ENCODE measurements at places on chromosomes 7 and 10. TPM values are rescaled to one million over a fixed set of nuclear protein-coding genes. Genes with fewer than 3 reads are reported as not detected.

DNA sequence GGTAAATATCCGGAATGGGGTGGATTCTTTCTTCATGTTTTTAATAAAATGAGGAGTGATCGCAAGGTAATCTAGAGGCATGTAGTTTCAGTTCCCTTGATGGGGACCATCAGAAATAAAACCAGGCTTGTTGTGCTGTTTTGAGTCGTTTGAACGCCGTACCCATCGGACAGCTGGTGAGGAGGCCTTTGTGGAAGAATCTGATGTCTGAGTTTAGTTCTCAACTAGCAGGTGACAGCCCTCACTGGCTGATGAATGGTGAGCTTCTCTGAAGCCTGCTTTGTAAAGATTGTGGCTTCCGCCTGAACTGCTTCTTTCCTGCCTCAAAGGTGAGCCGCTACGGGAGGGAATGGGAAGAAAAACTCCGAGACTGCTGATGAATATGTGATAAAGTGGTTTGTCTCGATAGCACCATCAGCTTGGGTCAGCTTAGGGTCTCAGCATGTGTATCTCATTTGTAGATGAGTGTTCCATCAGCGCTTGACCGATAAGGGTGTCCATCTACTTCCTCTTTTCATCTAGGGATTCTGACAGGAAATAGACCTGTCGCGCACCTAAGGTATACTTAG lies 977 bp downstream of the TMEM248 start:
- H3K4me1 ChIP-seq: peaks cover 13% of the 10 kb centered on the region
- DNase-seq: no peak

- 0 out of 2 replicates have a peak, but pooled peaks cover 3% of the 10 kb centered on the region for H3K36me3 ChIP-seq
- no peak overlapping the region for H3K27ac ChIP-seq
- no peak overlapping the region for H3K4me3 ChIP-seq
- no peak for DNase-seq
- H3K27me3 ChIP-seq: no peaks in the 10 kb centered on the region
These were observed 54.9 kb downstream of the FAM171A1 start for GRCh38 chr10:15316145-15316544.

DNA sequence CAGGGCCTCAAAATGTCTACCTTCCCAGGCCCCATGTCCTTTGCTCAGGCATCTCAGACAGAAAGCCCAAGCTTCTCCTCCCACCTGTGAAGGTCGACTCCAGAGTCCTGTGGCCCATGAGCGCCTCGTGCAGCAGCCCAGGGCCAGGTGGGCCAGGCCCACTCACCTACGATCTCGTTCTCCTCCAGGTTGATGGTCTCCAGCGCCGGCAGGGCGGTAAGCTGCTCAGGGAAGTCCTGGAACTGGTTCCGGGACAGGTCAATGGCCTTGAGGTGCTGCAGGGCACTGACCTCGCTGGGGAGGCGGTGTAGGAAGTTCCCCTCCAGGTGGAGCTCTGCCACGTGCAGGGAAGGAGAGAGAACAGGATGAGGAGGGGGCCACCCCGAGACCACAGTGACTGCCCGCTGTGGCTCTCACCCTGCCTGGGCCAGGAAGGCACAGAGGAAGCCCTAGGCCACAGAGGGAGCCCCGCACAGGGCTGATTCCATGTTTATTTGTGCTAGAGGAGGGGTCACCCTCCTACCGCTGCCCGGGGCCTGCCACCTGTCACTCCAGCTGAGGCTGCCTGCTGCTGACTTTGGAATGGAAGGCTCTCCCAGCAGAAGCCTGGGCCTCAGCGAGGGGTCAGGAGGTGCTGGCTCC lies 40.0 kb upstream of the NPFFR1 start:
- no peaks in the 10 kb centered on the region for H3K36me3 ChIP-seq
- peaks cover 17% of the 10 kb centered on the region for H3K4me1 ChIP-seq
- H3K4me3 ChIP-seq: no peak overlapping the region
- H3K27me3 ChIP-seq: no peaks in the 10 kb centered on the region
- no peak overlapping the region for H3K27ac ChIP-seq

DNA sequence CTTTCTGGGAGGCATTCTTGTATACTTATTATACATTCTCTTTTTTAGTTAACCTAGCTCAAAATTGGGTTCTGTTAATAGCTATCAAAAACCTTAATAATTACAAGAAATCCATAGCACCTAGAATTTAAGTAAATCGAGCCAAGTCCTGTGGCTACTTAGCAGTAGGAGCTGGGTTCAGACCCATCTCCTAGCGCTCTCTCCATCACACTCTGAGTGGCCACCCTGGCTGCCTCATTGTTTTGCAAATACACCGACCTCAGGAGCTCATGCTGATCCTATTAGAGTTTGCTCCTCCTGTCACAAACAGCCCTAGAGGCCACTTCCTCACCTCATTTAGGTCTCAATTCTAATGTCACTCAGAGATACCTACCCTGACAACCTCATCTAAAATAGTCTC lies 46.2 kb upstream of the OSBPL3 start:
- H3K4me3 ChIP-seq: no peak overlapping the region
- no peak overlapping the region for H3K27ac ChIP-seq
- peaks cover 6% of the 10 kb centered on the region for H3K27me3 ChIP-seq
- H3K36me3 ChIP-seq: no peaks in the 10 kb centered on the region

DNA sequence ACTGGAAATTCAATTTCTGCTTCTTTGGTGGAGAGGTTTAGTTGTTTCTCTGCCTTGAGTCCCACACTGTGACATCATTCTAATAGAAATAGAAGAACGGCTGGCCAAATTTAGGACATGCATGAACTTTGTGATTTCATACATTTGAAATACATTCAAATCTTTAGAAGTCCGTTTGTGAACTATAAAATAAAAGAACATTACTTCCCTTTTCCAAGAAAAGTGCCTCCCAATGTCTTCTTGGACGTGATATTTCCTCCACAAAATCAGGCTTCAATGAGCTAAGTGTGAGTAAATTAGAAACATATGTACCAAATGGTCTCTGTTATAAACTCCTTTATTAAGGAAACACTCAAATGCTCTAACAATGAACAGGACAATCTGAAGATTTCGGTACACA lies 314.5 kb upstream of the AKR1E2 start:
- H3K4me3 ChIP-seq: no peak overlapping the region
- H3K27me3 ChIP-seq: no peaks in the 10 kb centered on the region
- no peaks in the 10 kb centered on the region for H3K4me1 ChIP-seq
- H3K36me3 ChIP-seq: no peaks in the 10 kb centered on the region

DNA sequence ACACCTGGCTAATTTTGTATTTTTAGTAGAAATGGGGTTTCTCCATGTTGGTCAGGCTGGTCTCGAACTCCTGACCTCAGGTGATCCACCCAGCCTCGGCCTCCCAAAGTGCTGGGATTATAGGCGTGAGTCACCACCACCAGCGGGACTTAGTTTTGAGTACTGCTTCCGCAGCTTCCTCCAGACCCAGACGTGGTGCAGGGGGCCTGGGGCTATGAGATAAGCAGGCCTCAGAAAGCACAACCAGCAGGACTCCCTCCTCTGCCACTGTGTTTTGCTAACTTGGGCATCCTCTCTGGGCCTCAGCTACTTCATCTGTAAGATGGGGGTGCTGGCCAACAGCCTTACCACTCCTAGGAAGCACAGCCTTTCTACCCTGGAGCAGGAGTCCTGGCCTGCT lies 37.8 kb downstream of the GOLGA7B start:
- no peak for DNase-seq
- H3K36me3 ChIP-seq: no peaks in the 10 kb centered on the region
- H3K27me3 ChIP-seq: no peaks in the 10 kb centered on the region
- no peak overlapping the region for H3K4me3 ChIP-seq
- H3K4me1 ChIP-seq: peaks cover 35% of the 10 kb centered on the region

DNA sequence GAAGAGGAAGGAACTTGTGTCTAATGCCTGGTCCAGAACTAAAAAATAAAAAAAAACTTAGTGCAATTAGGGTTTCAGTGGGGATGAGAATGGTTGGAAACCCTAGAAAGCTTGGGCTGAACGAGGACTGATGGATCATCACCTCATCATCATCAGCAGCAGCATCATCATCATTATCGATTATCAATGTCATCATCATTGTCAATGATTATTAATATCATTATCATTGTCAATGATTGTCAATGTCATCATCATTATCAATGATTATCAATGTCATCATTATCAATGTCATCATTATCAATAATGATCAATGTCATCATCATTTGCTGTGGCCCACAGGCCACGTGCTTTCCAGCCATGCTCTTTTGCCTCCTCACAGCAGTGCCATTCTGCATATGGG lies 952.0 kb upstream of the ZNF722 start:
- DNase-seq: no peak
- H3K4me1 ChIP-seq: no peaks in the 10 kb centered on the region
- H3K27me3 ChIP-seq: peaks cover 20% of the 10 kb centered on the region
- H3K36me3 ChIP-seq: peaks cover 52% of the 10 kb centered on the region
- H3K27ac ChIP-seq: no peak overlapping the region

GRCh38 chr7:150341263-150342120 lies at the start of gene RARRES2:
TSS of gene RARRES2 (minus strand) at chr7:150341629. CDS start at chr7:150340609, 1,020 bp downstream.
- peaks cover 27% of the 10 kb centered on the region for H3K36me3 ChIP-seq
- peak; percentile 73 for DNase-seq
- H3K27ac ChIP-seq: no peak within 1 kb of the TSS
- H3K4me3 ChIP-seq: peak within 1 kb of the TSS; percentile 87

- no peak overlapping the region for H3K27ac ChIP-seq
- no peaks in the 10 kb centered on the region for H3K36me3 ChIP-seq
- H3K4me3 ChIP-seq: no peak overlapping the region
- H3K27me3 ChIP-seq: no peaks in the 10 kb centered on the region
- no peak for DNase-seq
These were observed 113.4 kb downstream of the SRI start for GRCh38 chr7:88106434-88106833.

GRCh38 chr10:93099670-93100069 lies 26.0 kb downstream of the CYP26A1 start:
- no peak overlapping the region for H3K4me3 ChIP-seq
- DNase-seq: no peak
- no peak overlapping the region for H3K27ac ChIP-seq
- H3K27me3 ChIP-seq: peaks cover 2% of the 10 kb centered on the region
- peaks cover 4% of the 10 kb centered on the region for H3K36me3 ChIP-seq

DNA sequence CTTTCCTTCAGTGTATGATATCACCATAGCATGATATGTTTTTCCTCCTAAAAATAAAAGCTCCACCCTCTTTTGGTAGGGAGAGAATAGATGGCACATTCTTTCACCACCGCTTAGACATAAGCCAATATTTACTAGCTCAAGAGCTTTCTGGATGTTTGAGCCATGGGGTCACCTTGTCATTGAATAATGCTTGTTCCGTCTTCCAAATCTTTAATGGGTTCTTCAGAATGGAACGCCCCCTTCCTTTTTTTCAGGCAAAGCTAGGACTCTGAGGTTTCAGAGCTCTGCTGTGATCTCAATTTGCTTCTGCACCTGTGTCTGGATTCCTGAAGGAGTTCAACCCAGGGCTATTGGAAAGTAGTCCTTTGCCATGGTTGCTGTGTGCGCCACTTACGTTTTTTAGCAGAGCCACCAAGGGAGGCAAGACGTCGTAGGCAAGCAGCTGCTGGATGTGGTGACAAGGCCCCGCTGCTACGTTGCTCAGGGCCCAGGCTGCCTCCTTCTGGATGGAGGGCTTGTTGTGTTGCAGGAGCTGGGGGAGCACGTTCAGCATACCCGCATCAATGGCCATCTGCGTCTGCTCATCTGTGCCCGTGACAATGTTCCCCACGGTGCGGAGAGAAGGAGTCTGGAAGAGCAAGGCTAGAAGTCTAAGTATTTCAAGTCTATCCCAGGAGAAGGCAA lies 23.2 kb downstream of the KPNA7 start:
- H3K27ac ChIP-seq: no peak overlapping the region
- no peaks in the 10 kb centered on the region for H3K36me3 ChIP-seq
- peak; percentile 38 for DNase-seq
- H3K4me1 ChIP-seq: peaks cover 3% of the 10 kb centered on the region

DNA sequence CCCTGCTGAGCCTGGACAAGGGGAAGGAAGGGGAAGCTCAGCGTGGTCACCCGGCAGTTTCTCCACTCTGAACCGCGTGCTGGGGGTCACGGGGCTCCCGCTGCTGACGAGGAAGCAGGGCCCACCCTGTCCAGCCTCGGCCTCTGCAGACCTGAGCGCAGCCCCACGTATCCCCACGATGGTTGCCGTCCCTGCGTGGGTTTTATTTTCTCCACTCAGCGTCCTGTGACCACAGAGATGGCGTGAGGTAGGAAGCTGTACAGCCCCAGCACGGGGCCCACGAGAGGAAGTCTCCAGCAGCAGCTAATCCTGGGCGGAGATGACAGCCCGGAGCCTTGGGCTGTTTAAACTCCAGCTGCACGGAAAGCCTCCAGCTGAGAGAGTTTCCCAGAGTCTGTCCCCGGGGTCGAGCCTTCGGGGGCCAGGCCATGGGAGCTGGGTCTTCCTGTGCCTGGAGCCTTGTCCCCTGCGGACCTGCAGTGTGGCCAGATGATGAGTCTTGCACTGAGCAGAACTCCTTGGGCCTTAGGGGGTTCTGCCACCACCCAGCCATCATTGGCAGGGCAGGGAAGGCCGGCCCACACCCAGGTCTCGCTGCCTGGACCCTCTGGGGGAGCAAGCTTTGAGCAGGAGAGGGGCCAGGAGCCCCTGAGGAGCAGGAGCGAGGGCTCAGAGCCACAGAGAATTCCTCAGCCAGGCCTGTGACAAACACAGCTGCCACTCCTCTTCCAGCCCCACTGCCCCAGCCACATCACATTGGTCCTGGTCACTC lies 72.8 kb upstream of the FAM20C start:
- DNase-seq: no peak
- no peak overlapping the region for H3K27ac ChIP-seq
- peaks cover 15% of the 10 kb centered on the region for H3K27me3 ChIP-seq
- peaks cover 56% of the 10 kb centered on the region for H3K4me1 ChIP-seq
- no peak overlapping the region for H3K4me3 ChIP-seq

DNA sequence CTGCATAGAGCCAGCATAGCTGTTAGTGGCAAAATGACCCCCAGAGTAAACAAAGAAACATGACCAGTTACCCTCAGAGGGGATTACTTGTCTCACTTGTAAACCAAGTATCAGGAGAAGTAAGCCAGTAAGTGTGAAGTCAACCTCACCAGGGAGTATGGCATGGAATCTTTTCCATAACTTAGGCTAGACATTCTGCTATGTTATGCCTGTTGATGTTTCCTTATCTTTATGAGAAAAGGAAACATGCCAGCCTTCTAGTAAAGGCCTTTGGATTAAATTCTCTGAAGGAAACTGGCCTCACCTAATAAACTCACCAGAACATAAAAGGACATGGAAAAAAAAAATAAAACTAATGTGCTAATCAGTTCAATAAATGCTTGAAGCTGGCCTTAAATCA lies 87.7 kb downstream of the SEM1 start:
- no peaks in the 10 kb centered on the region for H3K27me3 ChIP-seq
- H3K36me3 ChIP-seq: no peaks in the 10 kb centered on the region
- H3K4me3 ChIP-seq: no peak overlapping the region

GRCh38 chr7:37338966-37339365 lies 109.7 kb downstream of the ELMO1 start:
- no peak overlapping the region for H3K4me3 ChIP-seq
- DNase-seq: no peak
- 0 out of 2 replicates have a peak, but pooled peaks cover 9% of the 10 kb centered on the region for H3K36me3 ChIP-seq
- no peaks in the 10 kb centered on the region for H3K27me3 ChIP-seq
- H3K4me1 ChIP-seq: peaks cover 8% of the 10 kb centered on the region

DNA sequence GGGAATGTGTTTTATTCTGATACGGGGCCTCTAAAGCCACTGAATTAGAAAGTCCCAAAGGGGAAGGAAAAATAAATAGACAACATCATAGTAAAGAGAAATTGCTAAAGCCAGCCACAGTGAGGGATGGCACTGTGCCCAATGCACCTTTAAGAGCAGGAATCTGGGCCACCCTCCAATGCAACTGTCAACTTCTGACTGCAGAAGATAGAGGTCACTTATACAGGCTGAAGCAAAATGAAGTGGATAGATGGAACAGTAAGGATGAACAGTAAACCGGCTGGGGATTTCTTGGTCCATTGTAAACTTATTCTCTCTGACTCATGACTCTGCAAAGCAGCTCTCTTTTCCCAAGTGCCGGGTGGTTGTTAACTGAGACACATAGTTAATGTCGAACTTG lies 54.0 kb upstream of the KCNIP2 start:
- DNase-seq: no peak
- H3K4me3 ChIP-seq: no peak overlapping the region
- no peaks in the 10 kb centered on the region for H3K36me3 ChIP-seq

Gene ASAH2B
- total RNA-seq: 8.6 TPM

Gene ADCYAP1R1
- total RNA-seq: 8.7 TPM

Gene SLC18A2
- 7.1 TPM for total RNA-seq
